LHCN-M2 (cell line): ENCODE measurements at places on chromosomes 7 and 10. TPM values are rescaled to one million over a fixed set of nuclear protein-coding genes. Genes with fewer than 3 reads are reported as not detected.

The UPF2 gene
- 13.1 and 15.8 TPM in 2 replicates for total RNA-seq

The TMEM176B gene
- not detected in 2 replicates for total RNA-seq

The NUTM2A gene
- 0.06 and 0.26 TPM in 2 replicates for total RNA-seq

The SUN3 gene
- total RNA-seq, result not detected in 2 replicates

The LGI1 gene
- total RNA-seq, result not detected in 2 replicates

The ZNF488 gene
- 0.11 TPM in 1 of 2 replicates, not detected in the other for total RNA-seq

The PSMG3 gene
- total RNA-seq, result 89.6 and 91.1 TPM in 2 replicates

The MALRD1 gene
- not detected in 2 replicates for total RNA-seq

DNA sequence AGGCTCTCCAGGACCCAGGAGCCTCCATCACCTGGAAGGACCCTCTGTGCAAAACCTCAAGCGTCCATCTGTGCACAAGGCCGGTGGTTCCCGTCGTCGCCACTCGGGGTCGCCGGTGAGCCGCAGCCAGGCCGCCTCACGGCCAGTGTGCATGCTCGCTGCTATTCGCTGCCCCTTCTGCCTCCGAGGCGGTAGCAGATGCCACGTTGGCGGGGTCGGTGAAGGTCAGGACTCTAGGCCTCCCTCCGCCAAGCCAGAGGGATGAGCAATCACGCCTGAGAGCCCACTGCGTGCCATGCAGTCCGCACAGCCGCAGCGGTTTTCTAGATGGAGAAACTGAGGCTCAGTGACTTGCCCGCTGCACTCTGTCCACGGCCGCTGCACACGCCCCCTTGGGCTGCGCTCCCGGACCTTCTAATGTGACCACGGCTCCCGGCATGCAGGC lies 5.7 kb downstream of the UPK3B start:
- DNase-seq, result peak; percentile 35

GRCh38 chr7:6475433-6476186 lies 27.9 kb upstream of the DAGLB start:
- DNase-seq, result peak; percentile 47

DNA sequence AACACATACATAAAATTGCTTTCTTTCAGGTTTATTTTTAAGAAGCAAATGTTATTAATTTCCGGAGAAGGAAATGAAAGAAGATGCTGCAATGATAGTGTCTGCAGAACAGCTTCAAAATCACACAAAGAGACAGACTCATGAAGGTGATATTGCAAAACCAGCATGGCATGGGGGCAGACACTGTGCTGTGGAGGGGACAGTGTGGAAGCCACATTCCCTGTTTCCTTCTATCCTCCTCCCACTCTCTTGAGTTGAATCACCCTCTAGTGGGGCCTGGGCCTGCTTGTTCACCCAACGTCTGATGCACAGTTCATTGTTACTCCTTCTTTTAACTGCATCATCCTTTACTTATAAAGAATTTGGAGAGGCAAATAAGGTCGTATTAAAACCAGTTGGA lies 104.0 kb upstream of the INSIG1 start:
- DNase-seq, result no peak

DNA sequence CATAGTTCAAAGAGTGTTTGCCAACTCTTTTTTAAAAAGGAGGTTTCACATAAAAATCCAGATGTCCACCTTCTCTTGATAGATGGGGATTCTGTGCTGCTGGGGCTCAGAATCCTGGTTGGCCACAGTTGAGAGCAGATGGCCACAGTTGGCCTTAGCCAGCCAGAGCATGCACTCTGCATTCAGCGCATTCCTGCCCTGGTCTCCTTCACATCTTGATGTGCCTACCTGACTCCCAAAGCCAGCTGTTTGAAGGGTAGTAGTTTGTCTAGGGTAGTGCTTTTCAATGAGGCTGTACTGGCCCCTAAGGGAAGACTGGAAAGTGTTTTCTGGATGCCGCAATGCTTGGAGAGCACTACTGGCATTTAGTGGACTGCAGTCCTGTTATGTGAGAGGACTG lies 208.1 kb upstream of the HDAC9 start:
- DNase-seq, result no peak

- peak; percentile 16 for DNase-seq
Observed at GRCh38 chr10:3401491-3401938, 228.9 kb upstream of the PITRM1 start.

- DNase-seq, result peak; percentile 66
Observed at GRCh38 chr7:93228302-93228701, 2.0 kb upstream of the HEPACAM2 start.

DNA sequence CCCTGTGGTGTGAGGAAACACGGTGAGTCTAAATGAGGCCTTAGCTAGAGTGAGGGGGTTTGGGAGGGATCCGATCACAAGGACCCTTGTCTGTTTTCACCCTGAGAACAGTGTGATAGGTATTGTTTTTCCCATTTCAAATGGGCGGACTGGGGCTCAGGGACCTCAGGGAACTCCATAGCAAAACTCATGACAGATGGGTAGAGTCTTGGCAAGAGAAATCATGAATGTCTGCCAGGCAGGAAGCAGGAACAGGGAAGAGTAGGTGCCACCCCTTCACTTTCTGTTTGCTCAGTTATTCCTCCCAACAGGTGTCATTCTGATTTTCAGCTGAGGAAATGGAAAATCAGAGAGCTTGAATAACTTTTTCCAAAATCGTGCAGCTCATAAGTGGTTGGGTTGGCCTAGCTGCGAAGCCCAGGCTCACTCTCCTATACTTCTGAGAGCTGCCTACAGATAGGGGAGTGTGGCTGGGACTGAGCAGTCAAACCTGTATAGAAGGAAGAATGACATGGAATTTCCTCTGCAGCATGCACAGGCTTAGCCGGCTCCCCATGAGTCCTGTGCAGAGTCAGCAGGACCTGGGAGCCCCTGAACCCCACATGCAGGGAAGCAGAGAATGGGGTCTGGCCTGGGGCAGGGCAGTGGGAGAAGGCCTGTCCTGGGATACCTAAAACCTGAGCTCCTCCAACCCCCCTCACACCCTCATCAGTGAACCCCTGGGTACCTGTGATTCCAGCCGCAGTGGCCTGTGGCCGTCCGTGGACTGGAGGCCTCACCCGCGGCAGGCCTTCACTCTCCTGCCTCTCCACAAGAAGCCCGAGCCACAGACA lies 17.6 kb upstream of the C10orf105 start:
- no peak for DNase-seq

DNA sequence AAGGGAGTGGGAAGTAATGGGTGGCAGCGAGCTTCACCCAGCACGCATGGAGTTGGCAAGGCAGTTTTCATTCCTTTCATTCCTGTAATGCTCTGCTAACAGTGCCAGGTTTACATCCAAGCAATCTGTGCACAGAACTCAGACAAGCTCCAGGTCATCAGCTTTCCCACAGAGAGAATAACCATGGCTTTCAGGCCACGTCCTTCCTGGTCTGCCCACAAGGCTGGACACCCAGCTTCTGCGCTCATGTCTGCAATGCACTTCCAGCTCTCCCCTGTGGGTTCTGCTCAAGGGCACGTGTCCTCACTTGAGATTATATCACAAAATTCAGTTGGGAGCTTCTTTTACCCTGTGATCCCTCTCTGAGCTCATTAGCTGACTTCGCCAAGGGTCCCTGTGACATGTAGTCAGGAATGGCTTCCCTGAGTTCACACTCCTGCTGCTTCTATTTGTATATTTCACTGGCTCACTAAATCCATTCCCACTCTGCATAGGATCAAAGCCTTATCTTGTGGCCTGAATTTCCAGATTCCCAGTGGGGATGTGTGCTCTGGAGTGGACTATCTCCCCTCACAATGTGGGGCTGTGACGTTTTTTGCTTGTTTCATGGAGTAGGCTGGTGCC lies 18.6 kb downstream of the AKR1C2 start:
- peak; percentile 30 for DNase-seq

- DNase-seq, result peak; percentile 83
Observed at GRCh38 chr7:75951506-75951905, 36.6 kb downstream of the POR start.

- no peak for DNase-seq
Observed at GRCh38 chr7:65250697-65251395, 122.8 kb upstream of the ZNF92 start.

DNA sequence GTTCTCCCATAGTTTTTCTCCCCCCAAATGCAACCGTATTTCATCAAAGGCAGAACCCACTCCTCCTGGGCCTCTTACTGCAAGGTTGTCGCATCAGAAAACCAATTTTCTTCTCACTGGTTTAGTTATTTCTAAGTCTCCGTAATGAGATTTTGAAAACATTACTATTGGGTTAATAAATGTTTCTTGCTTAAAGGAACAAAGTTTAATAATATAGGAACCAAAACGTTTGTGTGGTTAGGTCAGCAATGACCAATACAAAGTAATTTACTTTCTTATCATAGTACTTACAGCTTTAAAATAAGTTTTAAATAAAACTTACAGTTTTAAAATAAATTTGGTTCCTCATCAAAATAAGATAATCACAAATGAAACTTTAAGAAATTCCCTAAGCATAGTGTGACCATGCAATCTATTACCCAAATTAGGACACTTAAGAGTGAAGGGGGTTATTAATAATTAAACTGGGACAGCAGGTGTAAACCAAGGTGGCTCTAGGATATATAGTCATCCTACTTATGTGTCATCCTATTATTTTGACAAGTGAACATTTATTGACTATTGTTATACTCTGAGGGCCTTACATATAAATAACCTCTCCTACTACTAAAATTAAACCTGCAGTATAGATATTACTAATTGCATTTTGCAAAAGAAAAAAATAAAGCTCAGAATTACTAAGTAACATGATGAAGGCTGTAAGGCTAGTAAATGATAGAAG lies 415.4 kb upstream of the LRRN3 start:
- DNase-seq, result no peak

- no peak for DNase-seq
Observed at GRCh38 chr10:92316610-92317009, 25.6 kb downstream of the MARCHF5 start.

DNA sequence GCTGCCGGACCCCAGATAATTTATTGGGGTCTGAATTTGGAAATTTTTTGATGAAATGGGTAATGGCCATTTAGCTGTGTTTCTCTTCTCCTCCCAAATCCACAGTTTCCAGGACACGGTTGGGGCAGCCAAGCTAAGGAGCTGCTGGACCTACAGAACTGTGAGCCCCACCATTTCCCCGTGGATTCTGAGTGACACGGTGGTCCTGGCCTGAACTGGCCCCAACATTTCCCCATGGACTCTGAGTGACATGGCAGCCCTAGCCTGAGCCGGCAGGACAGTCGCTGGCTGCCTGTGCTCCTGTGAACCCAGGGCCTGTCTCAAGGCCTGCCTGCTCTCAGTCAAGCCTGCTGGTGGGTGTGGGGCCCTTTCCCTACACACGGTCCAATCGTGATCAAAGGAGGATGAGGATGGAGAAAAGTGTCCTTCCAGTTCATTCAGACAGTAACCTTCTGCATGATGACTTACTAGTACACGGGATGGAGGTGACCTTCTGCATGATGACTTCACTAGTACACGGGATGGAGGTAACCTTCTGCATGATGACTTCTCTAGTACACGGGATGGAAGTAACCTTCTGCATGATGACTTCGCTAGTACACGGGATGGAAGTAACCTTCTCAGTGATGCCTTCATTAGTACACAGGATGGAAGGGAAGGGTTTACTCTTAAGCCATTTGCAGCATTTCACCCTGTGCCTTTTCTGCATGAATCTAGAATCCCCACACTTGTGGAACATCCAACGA lies 359.9 kb downstream of the GLRX3 start:
- DNase-seq, result no peak

DNA sequence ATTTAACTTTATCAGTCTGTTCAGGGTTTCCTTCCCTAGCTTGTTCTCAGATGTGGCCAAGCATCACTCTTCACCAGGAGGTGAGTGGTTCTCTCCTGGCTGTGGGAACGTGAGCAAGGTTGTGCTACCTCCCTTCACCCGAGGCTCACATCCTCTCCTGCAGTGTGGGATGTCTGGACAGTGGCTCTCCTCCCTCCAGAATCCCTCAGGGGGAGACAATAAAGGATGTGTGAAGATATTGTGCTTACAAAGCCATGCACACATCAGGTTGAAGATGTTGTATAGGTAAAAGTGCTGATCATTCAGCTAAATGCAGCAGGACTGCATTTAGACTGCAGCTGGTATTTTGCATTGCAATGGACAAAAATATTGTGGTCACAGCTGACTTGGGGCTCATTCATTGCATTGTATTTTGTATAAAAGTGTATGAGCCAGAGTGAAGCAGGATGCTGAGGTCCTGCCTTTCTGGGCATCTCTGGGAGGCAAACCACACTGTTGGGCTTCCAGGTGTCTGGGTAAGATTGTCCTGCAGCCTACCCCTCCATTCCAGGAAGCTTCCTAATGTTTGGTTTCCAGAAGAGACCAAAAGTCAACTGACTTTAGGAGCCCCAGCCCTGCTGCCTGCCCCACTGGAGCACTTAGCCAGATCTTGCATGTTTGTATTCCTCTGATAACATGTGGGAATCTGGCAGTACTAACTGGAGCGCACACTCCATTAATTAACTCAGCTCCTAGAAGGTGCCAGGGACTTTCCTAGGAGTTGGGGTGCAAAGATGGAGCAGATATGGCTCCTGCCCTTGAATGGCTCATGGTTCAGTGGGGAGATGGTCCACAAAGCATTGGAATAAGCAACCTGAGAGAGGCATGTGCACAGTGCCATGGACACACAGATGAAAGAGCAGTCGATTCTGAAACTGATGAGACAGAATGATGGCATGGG lies 292.5 kb upstream of the ZNF32 start:
- DNase-seq, result no peak

DNA sequence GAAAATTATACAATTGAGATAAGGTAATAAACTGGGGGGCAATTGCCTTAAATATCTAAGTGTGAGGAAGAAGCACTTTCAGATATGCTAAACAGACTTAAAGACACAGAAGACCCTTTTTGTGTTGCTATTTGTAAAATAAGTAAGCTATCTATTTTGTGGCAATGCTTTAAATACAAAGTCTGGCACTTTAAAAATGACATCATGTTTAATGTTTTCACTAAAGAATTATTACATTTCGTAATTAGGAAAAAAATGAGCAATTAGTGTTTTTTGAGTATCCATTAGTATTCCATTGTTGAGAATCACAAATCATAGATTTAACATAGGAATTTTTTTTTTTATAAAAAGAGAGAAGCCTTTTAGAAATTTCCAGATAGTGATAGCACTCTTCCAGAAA lies 2.1 kb downstream of the CREB5 start:
- no peak for DNase-seq

DNA sequence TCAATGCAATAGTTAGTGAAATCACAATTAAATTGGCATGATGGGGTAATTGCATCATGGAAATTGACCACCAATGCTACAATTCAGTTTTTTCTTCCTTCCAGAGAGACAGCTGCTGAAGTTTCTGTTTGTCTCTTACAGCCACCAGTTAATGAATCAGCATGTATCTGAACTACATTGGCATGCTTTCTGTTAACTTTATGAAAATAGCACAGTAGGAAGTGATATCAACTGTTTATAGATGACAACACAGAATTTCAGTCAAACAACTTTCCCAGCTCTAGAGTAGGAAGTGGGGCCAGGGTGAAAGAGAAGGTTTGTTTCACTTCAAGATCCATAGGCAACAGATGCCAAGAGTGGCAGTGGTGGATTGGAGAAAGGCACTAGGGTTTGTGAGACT lies 339.6 kb upstream of the VWC2 start:
- no peak for DNase-seq

- DNase-seq, result peak; percentile 56
Observed at GRCh38 chr10:68566955-68567354, 6.8 kb downstream of the TET1 start.
